ENCODE measurements at places on chromosomes 13 and 19. TPM values are rescaled to one million over a fixed set of nuclear protein-coding genes. Genes with fewer than 3 reads are reported as not detected.

DNA sequence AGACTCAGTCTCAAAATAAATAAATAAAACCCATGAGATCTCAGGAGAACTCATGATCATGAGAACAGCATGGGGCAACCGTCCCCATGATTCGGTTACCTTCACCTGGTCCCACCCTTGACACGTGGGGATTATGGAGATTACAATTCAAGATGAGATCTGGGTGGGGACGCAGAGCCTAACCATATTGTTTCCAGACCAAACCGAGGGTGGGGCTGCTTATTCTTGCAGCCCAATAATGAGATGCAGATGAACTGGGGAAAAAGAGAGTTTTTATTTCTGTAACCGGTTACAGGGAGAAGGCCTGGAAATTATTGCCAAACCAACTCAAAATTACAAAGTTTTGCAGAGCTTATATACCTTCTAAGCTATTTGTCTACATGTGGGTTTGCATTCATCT lies 12.8 kb downstream of the TRAPPC2B start:
- DNase-seq = no peak

DNA sequence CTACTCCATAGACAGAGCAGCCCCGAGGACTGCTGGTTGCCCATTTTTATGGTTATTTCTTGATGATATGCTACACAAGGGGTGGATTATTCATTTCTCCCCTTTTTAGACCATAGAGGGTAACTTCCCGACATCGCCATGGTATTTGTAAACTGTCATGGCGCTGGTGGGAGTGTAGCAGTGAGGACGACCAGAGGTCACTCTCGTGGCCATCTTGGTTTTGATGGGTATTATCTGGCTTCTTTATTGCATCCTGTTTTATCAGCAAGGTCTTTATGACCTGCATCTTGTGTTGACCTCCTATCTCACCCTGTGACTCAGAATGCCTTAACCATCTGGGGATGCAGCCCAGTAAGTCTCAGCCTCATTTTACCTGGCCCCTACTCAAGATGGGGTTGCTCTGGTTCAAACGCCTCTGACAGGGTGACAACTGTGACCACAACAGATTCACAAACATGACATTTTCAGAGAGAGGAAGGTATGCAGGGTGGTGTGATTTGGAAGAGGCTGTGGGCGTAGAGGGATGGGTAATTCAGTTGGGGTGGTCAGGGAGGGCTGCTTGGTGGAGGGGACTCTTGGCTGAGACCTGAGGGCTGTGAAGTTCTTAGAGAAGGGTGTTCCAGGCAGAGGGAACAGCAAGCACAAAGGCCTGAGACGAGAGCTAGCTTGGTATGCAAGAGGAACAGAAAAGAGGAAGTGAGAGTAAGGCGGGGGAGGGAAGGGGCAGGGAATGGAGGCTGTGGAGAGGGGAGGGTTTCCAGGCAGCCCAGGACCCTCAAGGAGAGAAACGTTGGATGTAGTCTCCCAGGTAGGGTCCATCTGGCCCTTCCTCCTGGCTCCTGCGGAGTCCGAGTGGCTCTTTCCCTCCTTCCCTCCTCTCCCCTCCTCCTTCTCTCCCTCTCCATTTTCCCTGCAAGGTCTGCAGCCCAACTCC lies 23.5 kb downstream of the FAM187B start:
- DNase-seq = no peak

FNDC3A gene
- total RNA-seq = 40.7 TPM

DNA sequence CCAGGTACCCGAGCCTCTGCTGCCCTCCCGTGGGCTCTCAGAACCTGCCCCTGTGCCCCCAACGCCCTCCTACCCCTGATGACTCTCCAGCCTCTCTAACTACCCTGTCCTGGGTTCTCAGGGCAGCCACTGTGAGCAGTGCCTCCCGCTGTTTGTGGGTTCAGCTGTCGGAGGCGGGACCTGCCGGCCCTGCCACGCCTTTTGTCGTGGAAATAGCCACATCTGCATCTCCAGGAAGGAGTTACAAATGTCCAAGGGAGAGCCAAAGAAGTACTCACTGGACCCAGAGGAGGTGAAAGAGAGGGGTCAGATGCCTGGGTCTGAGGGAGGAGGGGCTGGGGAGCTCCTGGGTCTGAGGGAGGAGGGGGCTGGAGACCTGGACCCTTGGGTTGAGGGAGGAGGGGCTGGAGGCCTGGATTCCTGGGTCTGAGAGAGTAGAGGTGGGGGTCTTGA lies 20.0 kb downstream of the CNFN start:
- no peak for DNase-seq

- DNase-seq = no peak
Observed at GRCh38 chr13:109913936-109914510, 127.6 kb upstream of the IRS2 start.

DNA sequence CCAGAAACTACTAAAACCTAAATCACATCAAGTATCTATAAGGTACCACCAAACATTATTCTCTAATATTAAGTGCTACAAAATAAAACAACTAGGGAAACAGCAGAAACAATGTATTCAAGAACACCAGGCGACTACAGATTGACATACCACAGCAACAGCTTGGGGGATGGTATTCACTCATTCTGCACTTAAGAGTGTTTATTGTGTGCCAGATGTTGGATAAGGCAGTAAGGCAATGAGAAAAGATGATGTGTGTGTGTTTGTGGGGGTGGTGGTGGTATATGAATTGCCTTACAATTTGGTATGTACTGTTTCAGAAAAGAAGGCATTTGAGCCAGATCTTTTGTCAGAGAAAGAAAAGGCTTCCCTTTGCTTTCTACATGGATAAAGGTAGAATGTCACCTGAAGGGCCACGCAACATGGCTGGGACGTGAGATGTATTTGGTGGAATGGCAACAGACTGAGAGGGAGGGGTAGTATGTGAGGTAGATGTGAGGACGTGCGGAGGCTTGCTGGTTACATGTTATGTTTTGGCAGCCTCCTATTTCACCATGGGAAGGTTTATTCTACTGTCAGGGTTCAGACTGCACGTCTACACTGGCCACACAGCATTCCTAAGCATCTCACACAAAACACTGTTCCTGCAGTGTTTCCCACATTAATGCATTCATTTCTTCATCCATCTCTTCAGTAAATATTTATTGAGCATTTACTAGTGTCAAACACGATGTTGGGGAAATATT lies 300.7 kb downstream of the KLF12 start:
- no peak for DNase-seq

FCHO1 gene
- total RNA-seq = 2.6 TPM

GRCh38 chr19:14611051-14611450 lies 28.2 kb downstream of the CLEC17A start:
- no peak for DNase-seq

DNA sequence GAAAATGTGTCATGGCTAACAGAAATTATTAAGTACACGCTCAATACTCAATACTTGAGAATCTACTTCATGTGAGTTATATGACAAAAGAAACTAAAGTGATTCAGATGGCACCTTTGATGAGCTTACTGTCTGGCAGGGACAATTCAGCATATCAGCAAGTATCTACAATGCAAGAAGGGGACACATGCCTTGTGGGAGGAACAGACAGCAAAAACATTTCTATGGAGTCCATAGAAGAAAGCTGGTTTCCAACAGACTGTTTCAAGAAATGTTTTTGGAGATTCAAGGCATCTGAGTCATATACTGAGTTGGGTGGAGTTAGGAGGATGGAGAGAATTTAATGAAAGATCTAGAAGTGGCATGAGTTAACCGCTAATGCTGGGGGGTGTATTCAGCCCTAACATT lies 54.7 kb downstream of the MBNL2 start:
- no peak for DNase-seq

DNA sequence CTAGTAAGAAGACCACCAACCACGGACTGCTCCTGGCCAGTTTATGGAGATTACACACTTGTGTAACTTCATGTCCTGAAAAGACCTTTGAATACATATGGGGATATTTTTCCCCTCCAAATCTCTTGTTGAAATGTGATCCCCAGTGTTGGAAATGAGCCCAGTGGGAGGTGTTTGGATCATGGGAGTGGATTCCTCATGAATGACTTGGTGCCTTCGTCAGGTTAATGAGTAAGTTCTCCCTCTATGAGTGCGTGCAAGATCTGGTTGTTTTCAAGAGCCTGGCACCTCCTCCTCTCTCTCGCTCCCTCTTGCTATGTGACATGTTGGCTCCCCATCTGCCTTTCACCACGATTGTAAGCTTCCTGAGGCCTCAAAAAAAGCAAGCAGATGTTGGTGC lies 769.0 kb upstream of the SLITRK1 start:
- DNase-seq = no peak

PLK5 gene
- not detected for total RNA-seq

ZNF433 gene
- total RNA-seq = 3.5 TPM

GRCh38 chr13:109976206-109976997 lies 190.0 kb upstream of the IRS2 start:
- DNase-seq = no peak

KLK5 gene
- not detected for total RNA-seq
